Thymus (tissue), 14 donors: ENCODE measurements at places on chromosomes 6 and 20. TPM values are rescaled to one million over a fixed set of nuclear protein-coding genes. Genes with fewer than 3 reads are reported as not detected.

DNA sequence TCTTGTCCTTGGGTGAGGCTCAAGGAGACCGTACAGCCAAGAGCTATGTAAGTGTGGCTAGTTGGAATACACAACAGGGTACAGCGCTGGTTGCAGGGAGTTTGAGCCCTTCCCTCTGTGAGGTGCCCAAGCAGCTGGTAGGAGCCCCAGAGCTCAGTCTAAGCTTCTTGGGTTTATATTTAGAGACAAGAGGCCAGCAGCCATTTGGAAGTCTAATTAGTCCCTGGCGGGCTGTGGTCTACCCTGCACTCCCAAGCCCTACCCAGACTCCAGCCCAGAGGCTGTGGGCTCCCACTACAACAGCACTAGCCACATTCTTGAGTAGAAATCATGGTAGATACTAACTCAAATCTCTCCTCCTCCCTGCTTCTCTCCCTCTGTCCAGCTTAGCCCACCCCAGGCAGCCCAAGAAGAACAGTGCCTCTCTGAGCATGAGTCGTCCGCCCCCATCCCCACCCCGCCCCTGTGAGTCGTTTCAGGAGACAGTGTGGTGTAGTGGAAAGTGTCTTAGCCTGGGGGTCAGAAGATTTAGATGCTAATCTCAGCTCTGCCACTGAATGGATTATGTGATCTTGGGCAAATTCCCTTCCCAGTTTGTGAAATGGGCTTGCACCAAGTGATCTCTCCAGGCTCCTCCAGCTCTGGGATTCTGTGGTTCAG lies 37.8 kb downstream of the EIF2S2 start:
- DNase-seq: no peak

Gene BLOC1S5
- total RNA-seq: 20.0 TPM

DNA sequence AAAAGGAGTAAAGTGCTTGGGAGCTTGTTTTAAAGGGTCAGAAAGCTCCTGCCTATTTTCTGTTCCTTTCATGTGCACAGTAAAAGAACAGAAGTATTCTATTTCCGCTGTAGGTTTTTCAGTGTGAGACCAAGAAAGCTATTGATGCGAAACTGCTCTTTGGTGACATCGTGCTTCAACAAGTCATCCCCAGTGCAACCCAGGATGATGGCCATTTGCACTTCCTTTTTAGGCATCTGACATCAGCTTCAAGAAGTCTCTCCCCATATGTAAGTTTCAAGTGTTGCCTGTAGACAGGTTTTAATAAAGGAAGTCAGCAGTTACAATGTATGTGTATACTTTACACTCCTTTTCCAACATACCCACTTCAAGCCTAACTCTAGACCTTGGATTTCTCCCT lies 131.6 kb downstream of the RFX6 start:
- no peak for DNase-seq

- DNase-seq: no peak
These were observed 6.9 kb upstream of the SPDEF start for GRCh38 chr6:34562861-34563512.

DNA sequence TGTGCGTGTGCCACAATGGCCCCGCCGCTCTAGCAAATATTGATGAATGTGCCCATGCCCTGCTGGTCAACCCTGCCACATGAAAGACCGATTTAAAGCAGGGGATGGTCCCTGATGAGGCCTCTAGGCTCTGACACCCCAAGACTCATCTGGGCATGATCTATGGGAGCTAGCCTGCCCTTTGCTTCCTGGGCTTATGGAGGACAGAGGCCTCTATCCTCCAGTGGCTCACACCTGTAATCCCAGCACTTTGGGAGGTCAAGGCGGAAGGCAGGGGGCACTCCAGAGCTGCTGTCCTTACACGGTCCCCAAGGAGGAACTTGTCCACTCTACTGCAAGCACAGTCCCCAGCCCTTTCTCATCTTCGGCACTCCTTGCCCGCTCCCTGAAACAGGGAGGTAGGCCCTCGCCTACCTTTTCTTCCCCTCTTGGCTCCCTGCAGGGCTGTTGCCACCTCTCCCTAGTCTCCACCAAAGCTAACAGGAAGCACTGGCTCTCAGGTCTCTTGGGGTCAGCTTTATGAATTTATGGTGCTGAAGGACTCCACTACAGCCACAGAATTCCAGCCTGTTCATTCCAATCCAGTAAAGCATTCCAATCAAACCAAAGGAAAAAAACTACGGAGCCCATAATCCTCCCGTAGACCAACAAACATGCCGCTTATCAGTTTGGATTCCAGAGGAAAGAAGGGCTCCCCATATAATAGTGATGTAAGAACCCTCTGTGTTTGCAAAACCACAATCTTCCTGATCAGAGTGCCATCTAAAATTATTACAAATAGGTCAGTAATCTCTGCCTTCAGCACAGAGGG lies 48.7 kb upstream of the FOXQ1 start:
- no peak for DNase-seq

DNA sequence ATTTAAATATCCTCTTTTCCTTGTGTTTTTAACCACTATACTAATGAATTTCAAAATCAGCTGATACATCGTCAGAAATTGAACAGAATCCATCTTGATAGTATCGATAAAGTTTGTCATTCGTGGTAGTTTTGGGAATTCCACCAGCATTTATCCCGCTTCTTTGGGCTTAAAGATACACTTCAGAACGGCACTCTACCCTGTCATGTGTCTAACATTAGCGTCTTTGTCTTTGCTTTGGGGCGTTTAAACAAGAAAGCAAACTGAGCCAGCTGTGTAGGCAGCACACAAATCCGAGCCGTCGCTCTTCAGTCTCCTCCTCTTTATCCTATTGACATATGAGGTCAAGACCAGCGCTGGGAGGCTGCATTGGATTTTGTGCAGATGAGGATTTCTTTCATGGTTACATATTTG lies 27.5 kb upstream of the NHSL1 start:
- DNase-seq: no peak

- no peak for DNase-seq
These were observed 63.0 kb upstream of the THBS2 start for GRCh38 chr6:169316651-169317050.

- DNase-seq: no peak
These were observed 847.9 kb upstream of the FLRT3 start for GRCh38 chr20:15185322-15185721.

DNA sequence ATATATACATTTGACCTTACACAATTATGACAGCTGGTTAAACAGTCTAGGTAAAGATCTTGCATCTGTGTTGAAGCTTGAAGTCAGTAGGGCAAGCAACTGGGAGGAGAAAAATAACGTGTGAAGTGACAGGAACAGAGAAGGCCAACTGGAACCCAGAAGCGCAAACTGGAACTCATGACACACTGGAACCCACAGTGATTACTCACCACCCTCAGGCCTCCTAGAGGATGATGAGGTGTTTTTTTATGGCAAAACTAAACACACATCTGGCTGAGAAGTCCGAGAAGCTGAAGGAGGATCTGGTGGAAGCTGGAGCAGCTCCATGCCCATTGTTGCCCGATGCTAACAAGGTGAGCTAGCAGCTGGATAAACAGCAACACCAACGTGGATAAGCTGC lies 108.1 kb downstream of the TMEM200A start:
- no peak for DNase-seq

DNA sequence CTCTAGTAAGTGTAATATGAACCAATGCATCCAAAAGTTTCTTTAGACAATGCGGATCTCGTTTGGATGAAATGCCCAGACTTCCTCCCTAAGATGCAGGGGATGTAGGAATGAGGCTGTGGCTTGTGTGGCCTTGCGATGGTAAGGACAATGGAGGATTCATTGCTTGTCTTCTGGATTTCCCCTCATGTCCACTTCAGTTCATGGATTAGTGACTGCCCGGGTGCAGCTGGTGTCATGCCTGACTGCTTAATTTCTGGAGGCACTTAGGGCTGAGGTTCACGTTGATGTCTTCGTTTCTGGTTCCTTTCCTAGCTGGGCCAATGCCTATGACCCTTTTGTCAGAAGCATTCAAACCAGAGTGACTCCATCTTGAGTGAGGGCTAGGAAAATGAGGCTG lies 93.8 kb downstream of the SCP2D1 start:
- DNase-seq: no peak

Gene PCSK2
- 0.05 TPM for total RNA-seq

GRCh38 chr6:18242062-18242851 lies 22.1 kb downstream of the DEK start:
- DNase-seq: no peak

- no peak for DNase-seq
These were observed 215.5 kb upstream of the ECI2 start for GRCh38 chr6:4350567-4351519.

DNA sequence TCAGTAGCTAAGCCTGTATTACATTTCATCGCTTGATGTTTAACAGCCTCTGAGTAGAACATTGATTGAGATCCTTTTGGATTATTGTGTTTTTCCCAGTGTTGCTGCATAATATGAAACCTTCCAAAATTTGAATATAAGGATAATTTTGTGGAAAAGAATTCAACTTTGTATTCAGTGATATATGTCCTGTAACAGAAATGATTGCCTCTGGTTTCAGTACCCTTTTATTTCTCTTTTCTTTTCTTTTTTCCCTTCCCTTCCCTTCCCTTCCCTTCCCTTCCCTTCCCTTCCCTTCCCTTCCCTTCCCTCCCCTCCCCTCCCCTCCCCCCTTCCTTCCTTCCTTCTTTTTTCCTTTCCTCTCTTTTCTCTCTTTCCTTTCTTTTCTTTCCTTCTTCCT lies 74.6 kb downstream of the UTRN start:
- DNase-seq: no peak

- no peak for DNase-seq
These were observed 22.9 kb downstream of the PPP1R3G start for GRCh38 chr6:5108068-5108467.

GRCh38 chr6:157787080-157787479 lies 36.0 kb upstream of the SNX9 start:
- DNase-seq: no peak

DNA sequence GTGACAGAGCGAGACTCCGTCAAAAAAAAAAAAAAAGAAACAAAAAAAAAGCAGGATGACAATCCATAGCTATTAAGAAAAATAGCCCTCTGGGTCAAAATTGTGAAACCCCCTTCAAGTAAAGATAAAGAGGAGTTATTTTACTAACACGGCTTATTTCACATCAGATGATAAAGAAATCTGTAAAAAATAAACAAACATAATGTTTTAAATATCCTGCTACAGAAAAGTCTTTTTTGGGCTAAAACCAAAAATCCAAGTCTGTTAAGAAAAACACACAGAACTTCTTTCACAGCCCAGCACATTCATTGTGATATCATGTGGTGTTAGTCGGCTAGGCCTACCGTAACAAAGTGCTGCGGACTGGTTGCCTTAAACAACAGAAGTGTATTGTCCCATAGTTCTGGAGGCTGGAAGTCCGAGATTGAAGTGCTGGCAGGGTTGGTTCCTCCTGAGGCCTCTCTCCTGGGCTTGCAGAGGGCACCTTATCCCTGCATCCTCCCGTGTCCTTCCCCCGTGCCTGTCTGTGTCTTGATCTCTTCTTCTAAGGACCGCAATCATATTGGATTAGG lies 239.2 kb upstream of the TAB2 start:
- DNase-seq: no peak

- DNase-seq: no peak
These were observed 53.5 kb downstream of the COL21A1 start for GRCh38 chr6:56193846-56194245.

- DNase-seq: no peak
These were observed 96.9 kb downstream of the FAM120B start for GRCh38 chr6:170403451-170403850.

Gene NRN1
- total RNA-seq: 4.2 TPM

DNA sequence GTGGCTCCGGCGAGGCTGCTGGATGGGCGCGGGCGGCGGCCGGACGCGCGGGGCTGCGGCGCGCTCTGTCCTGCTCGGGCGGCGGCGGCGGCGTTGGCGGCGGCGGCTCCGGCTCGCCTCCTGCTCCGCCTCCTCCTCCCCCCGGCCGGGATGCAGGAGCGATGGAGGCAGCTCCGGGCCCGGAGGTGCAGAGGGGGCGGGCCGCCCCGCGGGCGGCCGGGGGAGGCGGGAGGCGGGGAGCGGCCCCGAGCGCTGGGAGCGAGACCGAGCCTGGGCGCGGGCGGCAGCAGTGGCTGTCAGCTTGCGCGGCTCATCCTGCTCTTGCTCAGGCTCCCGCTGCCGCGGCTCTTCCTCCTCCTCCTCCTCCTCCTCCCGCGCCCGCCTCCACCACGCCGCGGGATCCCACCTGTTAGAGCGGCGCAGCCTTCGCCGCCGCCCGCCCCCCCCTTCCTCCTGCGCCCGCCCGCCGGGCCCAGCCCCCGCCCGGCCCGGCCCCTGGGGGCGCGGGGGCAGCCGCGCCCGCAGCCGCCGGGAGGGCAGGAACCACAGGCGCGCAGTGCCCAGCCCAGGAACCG lies at the start of gene NOL4L:
Gene NOL4L, minus strand, starts transcription at position 323 of the 575 bp plus-strand sequence. CDS start 443 bp downstream, outside the sequence.
- DNase-seq: no peak

DNA sequence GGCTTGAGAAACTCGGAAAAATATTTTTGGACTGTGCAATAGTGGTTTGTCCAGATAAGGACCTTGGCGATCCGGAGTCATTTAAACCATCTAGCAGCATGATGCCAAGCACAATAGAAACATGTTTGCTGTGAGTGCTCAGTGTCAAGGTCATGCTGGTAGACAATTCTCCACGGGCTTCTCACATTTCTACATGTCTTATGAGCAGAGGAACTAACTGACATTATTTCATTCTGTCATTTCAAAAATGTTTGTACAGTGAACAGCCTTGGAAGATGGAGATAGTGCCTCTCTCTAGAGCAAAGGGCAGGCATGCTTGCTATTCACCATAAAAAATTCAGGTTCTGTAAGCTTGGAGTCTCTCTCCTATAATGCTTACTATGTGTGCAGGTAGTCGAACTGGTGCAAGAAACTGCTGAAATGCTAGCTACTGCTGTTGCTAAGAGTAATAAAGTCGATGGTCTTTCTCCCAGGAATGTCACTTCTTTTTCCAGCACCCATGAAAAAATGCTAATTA lies 25.4 kb upstream of the CCN2 start:
- no peak for DNase-seq

Gene SLC52A3
- 0.05 TPM for total RNA-seq

GRCh38 chr6:127338936-127339335 lies 4.5 kb downstream of the ECHDC1 start:
- DNase-seq: no peak

GRCh38 chr6:10837009-10837621 lies 1.2 kb downstream of the MAK start:
- DNase-seq: no peak

DNA sequence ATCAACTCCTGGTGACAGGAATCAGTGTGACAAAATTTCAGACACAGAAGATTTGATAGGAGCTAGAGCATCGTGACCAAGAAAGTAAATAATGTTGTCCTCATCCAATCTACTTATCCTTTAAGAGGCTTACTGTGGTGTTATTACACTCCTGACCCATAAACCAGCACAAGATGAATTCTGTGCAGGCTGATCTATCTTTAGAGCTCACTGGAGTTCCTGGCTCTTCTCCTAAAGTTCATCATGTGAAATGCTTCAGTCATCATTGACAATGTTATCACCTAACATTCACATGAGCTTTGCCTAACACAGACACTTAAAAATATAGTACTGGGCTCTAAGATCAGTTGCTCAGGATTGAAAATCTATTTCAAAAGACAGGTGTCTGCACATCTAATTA lies 271.0 kb upstream of the HSF2 start:
- DNase-seq: no peak

DNA sequence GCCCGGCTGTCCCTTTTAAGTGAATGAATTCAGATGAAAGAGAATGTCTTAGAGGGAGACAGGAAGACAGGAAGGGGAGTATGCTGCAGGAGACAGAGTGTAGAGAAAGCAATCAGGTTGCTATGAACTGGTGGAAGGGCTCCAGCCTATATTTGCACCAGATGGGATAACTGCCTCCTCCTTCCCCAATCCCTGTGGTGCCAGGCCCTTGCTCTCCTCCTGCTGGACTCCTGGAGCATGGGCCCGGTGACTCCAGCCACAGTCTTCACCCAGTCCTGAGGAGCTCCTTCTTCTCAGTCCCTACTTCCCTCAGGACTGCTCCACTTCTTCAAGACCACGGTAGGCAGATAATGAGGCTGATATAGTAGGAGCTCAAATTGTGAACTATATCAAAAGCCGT lies 91.8 kb downstream of the TMEM200A start:
- DNase-seq: no peak

Gene GMPR
- 4.1 TPM for total RNA-seq
